ENCODE measurements at places on chromosomes 3 and 15. TPM values are rescaled to one million over a fixed set of nuclear protein-coding genes. Genes with fewer than 3 reads are reported as not detected.

DNA sequence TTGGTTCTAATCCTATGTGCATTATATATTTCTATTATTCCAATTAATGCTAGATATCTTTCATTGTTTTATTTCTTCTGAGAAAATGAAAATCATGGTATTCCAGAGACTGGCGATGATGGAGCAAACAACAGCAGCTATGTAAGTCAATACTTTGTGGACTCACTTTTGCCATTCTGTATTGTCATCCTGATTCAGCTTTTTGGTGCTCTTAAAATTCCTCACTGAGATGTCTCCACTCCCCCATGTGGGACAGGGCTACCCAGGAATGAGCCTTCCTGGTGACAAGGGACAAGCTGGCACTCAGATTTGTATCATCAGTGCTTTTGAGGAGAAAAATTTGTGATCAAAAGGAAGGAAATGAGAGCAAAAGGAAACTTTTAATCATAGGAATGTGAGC, 56.7 kb upstream of the XCR1 start:
- no peaks in the 10 kb centered on the region for H3K36me3 ChIP-seq
- H3K27ac ChIP-seq = no peak overlapping the region
- no peaks in the 10 kb centered on the region for H3K27me3 ChIP-seq
- no peak overlapping the region for H3K4me3 ChIP-seq

DNA sequence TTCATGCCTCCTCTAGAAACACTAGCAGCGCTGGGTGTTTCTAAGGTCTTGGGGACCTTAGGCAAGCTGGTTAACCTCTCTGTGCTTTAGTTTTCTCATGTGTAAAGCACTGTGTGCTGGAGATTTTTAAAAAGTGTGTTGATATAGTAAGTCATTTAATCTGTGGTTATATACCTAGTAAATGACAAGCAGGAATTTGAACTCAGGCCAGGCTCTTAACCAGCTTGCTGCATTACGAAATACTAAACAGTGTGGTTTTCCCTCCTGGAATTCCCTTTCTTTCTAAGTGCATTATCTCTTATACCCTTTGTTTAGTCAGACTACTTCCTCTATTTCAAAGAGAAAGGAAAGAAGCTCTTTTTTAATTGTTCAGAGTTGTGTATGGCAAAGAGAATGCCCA, 26.5 kb downstream of the NEO1 start:
- H3K4me3 ChIP-seq = no peak overlapping the region
- no peak for DNase-seq
- no peaks in the 10 kb centered on the region for H3K36me3 ChIP-seq
- no peaks in the 10 kb centered on the region for H3K27me3 ChIP-seq

- no peak overlapping the region for H3K4me3 ChIP-seq
- DNase-seq = no peak
- H3K36me3 ChIP-seq = peaks cover 3% of the 10 kb centered on the region
- no peaks in the 10 kb centered on the region for H3K4me1 ChIP-seq
Observed at GRCh38 chr3:19652336-19652735, 281.7 kb downstream of the EFHB start.

PROS1 gene
- total RNA-seq = 12.0 TPM
